Hindlimb muscle (tissue), 1 donor: ENCODE measurements at places on chromosomes 7 and 10.

DNA sequence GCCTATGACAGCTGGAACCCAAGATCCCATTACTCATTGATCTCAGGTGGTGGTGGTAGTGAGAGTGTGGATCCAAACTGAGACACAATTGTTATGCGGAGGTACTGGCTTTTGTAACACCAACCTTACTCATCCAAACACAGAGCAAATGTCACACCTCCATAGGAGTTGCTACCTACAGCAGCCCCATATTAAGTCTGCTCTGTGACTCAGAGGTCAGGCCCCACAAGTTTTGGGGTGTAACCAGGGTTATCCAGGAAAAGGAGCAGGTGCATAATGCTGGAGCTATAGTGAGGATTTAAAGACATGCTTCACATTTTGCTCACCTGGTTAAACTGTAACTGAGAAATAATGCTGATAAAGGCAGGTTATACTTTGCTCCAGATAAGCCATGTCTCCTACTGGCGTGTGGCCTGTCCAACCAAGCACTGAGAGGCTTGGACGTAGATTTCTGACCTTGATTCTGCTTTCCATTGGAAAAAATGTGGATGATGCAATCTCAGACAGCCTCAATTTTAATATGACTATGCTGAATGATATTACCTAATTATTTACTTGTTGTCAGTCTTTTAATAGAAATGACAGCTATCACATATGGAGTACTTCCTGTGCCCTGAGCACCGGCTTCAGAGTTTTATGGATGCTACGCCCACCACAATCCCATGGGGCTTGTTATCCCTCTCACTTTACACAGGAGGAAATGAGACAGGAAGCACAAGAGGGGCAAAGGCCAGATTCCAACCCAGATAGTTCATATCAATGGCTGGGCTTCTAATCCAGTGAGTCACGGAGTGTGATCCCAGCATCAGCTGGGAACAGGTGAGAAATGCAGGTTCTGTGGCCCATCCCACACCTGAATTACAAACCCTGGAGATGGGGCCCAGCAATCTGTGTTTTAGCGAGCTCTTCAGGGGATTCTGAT is 181.3 kb downstream of the CHN2 start:
- no peak for DNase-seq

DNA sequence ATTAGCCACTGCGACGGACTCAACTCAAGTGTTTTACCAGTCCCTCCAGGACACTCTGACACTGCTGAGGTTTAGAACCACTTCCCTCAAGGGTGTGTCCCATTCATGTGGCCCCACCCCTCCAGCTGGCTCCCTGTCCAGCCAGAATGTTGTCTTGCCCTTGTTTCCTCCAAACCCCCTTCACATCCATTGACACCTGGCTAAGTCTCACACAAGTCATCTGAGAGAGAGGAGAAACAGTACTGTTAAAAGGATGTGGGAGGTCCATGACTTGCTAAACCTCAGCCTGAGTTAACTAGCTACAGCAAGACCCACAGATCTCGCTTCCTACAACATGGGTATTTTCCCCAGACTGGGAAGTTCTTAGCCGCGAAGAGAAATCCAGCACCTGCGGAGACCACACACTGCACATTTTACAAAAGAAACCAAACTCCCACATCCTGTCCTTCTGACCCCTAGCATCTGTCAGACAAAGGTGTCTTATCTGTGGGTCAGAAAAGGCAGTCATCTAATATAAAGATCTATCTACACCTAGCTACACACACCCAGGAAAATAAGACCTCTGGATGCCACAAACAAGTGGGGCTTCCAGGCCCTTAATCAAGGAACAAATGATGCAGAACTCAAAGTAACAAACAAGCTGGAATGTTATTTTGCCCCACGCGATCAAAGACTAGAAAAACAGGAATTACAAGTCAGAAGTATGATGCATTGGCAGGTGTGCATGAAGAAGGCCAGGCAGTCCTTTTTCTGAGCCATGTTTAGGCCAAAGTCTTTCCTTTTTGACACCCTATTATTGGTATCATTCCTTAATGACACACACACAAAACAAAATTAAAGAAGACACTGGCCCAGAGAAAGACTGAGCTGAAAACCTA is 13.9 kb downstream of the OSBPL3 start:
- no peak for DNase-seq

GRCh38 chr10:4648999-4649398 is 177.0 kb upstream of the AKR1E2 start:
- DNase-seq: no peak

DNA sequence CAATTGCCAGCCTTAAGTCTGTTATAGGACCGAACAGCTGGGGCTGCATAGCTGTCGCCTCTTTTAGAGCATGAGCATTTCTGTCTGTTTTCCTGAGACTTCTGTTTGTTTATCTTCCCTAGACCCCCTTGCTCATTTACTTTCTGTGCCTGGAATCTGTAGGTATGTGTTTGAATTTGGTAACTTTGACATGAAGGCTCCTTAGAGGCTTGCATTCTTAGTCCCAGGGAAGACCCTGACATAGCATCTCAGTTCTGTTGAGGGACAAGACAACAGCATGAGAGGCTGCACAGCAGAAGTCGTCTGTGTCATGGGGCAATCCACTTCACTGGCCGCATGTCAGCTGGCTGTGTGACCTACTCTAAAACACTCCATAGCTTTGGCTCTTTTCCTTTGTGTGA is 58.7 kb downstream of the KLHDC10 start:
- no peak for DNase-seq

DNA sequence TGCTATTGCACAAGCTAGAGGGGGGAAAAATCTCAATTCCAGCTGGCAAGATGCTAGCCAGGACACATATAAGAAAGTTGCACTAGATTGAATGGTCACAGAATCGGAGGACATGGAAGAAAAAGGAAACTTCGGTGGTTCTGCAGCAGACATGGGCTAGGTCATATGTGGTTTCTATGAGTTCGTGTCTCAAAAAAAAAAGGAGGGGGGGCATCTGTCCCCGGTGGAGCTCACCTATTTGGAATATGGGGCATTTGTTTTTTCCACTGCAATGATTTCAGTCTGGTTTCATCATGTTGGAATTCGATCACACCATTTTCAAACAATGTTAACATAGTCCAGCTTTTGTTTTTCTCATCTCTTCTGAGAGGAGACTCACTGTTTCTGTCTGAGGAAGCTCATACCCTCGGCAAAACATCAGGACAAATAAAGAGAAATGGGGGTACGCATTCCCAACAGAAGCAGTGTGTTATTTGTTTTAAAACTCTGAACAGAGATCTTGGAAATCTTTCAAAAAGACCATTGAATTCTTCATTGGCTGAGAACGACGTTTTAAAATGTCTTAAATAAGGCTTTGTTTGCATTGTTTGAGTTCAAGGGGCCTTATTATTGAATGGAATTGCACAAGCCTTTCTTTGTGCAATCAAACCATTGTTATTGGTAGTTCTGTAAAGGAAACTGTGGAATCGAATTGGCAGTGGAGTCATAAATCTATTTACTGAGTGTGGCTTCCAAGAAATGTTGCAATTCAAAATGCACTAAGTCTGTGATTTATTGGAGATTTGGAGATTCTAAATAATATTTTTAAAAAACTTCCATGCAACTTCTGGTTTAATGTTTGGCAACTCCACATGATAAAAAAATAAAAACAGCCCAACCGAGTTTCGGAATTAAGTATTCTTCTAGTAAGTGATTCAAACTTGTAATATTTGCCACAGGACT is 173.2 kb downstream of the RTKN2 start:
- DNase-seq: peak; percentile 58

DNA sequence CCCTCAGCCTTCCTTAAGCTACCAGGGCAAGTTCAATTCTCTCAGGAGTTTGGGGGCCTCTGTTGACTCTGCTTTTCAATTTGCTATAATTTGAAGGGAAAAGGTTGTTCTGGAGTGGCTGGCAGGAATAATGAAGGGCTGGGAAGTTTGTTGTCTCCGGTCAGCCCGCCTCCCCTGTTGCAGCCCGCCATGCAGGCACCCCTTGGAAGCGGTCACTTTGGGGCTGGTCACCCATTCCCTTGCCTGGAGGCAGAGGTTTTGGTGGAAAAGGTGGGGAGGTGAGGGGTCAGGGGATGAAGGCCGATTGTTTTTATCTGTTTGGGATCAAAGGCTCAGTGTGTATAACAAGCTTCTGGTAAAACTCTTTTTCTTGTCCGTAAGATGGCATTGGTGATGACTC is 79.1 kb downstream of the GRK5 start:
- DNase-seq: no peak

DNA sequence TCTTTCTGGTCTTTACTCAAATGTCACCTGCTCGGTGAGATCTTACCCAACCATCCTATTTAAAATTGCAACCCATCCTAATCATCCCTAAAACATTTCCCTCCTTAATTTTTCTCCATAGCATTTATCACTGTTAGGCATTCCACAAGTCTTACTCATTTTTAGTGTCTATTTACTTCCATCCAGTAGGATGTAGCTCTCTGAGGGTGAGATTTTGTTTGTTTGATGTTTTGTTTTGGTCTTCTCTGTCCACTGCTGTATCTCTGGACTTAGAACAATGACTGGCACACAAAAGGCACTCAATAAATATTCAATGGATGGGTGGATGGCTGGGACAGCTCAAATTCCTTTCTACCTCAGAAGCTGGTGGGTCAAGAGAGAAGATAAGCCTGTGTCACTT is 15.8 kb upstream of the DUSP5 start:
- no peak for DNase-seq

DNA sequence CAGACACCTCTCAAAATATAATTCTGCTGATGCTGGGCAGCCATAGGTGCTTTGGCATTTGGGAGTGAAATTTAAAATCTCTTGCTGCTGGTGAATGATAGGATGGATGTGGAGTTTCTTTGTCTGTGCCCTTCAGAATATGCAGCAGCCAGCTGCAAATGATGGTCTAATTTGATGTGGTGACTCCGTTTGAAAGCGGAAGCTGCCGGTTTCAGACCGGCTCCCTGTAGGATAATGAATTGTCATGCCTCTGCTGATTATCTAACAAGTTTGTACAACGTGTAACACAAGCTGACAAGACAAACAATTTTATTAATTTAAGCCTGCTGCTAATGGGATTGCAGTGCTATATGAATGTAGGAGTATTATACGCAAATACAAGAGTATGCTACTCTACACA is 103.5 kb downstream of the SND1 start:
- no peak for DNase-seq

DNA sequence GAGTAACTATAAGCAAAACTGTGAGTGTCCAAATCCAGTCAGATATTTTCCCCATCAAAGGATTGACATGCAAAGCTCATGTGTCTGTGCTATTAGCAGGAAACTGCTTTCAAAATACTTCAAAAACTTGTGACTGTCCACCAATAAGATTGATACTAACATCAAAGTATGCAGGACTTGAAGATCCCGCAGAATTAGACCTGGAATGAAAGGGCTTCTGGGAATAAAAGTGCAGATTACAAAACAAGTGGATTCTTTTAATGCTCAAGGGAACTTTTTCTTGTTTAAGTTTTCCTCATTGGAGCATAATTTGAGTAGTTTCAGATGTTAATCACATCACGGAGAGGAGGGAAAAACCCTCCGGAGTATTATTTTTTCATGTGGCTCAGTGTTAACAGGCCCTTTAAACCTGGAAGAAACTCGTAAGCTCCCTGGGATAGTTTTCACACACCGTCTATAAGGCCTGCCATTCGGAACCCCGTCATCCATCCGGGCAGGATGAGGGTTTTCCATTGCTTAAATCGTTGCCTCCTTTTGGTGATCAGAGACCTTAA is 33.9 kb upstream of the MKX start:
- peak; percentile 41 for DNase-seq

- DNase-seq: peak; percentile 75
Observed at GRCh38 chr10:63692220-63692896, 171.2 kb downstream of the REEP3 start.

DNA sequence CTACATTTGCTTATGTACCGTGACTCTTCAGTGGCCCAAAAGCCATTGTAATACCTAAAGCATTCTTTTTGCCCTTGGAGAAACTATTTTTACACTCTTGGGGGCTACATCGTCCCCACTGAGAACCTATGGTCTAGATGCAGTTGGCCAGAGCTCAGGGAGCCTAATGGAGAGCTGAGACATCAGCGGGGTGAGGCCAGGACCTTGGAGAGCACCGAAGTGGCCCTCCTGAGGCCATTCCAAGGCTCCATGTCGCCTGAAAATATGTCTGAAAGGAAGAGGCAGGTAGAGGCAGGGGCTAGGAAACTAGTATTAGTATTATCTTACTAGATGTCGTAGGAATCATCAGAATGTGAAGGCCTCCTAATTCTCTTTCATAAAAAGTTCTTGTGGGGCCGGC is 4.9 kb downstream of the PKD2L1 start:
- no peak for DNase-seq

DNA sequence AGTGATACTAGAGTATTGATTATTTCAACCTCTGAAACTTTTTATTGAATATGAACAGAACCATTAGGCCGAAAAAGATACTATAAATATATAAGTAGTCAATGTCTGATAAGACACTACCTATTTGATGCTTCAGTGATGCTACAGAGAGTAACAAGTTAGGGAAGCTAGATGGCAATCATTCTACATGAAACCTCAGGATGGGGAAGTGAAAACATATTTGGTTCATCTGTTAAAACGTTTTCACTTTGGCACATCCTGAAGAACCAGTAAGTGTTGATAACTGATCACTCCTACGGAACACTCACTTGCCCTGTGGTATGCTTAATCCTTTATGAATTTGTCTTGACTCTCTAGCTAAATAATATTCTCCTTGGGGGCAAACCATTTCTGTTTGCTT is 1064.9 kb downstream of the NXPH1 start:
- no peak for DNase-seq
